ENCODE measurements at places on chromosomes 16 and 17.
A peak's percentile ranks its signal among the peaks of the same experiment; 100 is the strongest.

GRCh38 chr17:77489893-77490255 is 349.1 kb downstream of the SEC14L1 start:
- DNase-seq = no peak

GRCh38 chr16:4395055-4395726 is 21.2 kb downstream of the CORO7 start:
- no peak for DNase-seq

DNA sequence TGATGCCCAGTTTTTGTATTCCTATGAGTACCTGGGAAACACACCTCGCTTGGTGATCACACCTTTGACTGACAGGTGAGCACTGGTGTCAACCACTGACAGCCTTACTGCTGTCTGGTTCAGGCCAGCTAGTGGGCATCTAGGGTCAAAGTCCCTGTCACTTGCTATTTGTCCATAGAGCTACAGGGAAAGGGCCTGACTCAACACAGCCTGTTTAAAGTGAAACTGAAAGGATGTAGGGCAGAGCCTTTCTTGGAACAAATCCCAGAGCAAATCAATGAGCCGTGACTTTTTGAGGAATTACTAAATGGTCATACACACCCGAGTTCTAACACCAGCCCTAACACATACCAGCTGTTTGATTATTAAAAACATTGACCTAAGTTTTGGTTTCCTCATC is 106.8 kb downstream of the DNAH9 start:
- no peak for DNase-seq

DNA sequence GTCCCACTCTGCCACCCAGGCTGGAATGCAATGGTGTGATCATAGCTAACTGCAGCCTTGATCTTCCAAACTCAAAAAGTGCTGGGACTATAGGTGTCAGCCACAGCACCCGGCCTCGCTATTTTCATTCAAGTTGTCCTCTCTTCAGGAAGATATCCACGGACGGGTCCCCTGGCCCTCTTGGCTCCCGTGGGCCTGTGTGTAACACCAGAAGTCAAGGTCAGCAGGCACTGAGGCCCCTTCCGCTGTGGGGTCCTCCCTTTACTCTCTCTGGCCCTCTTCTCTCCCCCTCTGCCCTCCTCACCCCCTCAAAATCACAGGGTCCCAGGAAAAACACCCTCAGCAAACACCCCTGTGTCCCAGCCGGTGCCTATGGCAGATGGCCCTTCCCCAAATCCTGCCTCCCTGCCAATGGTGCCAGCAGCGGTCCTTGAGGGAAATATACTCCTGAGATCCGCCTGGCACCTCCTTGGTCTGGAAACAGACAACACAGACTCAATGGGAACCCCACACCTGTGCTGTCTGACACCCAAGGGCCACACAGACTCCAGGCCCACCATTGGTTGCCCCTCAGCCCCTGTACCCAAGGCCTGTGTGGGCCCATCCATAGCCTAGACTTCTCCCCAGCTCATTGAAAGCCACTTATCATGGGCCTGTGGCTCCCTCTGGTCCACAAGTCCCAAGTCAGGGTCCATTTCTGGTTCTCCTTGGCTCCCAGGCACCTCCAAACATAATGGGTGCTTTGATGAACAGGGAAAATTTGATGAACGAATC is 221.5 kb downstream of the ZNF423 start:
- no peak for DNase-seq

DNA sequence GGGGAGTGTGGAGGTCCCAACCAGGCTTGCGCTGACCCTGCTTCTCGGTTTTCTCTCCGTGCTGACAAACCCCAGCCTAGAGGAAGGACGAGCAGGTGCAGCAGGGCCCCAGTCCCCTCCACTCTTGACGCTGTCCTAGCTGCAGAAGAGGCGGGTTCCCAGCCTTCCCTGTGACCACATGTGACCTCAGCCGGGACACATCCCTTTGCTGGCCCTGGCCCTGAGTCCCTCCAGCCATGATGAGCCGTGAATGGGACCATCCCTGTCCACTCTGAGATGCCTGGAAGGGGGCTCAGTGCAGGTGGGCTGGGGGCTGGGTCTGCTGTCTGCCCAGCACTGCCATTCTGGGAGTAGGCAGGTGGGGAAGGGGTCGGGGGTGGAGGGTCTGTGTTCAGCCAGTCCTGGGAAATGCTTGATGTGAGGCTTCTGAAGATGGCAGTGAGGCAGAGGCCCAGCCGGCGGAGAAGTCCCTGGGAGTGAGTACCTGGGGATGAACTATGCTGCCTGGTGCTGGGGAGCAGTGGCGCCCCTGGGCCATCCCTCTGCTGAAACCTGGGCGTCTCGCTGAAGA is 1.9 kb upstream of the TUBB3 start:
- peak; percentile 75 for DNase-seq

GRCh38 chr17:66579556-66579955 is 255.4 kb upstream of the CACNG5 start:
- no peak for DNase-seq

GRCh38 chr17:1267471-1267943 is 2.7 kb upstream of the BHLHA9 start:
- DNase-seq = no peak

DNA sequence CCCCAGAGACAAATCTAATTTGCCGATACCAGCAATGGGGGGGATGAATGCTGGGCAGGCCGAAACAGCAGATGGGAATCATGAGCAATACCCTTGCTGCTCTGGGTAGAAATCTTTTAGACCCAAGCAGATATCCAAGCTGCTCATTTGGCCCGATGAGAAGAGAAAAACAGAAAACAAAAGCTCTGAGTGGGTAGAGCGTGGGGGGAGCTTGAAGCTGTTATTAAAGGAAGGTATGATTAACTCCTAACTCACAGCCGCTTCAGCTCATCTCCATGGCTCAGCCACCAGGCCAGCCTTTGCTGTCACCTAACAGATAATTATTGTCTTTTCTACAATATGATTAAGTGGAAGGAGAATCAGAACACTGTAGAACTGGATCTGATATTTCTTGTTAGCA is 58.3 kb downstream of the VPS35L start:
- DNase-seq = no peak

DNA sequence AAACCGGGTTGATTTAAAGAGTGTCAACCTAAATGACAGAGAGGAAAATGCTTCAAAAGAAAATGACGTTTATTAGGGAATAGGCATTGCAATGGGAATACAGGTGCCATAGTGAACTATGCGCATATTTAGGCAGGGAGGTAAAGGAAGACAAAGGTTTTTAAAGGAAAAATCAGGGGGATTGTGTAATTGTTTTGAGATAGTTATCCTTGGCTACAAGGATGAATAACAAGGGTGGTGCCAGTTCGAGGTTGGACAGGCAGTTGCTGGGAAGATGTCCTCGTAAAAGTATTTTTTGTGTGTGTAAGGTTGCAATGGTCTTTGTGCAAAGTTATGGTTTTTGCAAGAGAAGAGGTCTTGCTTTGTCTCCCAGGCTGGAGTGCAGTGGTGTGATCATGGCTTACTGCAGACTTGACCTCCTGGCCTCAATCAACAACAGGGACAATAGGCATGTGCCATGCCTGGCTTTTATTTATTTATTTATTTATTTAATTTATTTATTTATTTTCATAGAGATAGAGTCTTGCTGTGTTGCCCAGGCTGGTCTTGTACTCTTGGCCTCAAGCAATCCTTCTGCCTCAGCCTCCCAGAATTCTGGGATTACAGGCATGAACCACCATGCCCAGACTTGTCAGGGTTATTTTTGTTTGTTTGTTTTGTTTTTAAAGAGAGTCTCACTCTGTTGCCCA is 63.1 kb downstream of the CACNG3 start:
- DNase-seq = no peak

DNA sequence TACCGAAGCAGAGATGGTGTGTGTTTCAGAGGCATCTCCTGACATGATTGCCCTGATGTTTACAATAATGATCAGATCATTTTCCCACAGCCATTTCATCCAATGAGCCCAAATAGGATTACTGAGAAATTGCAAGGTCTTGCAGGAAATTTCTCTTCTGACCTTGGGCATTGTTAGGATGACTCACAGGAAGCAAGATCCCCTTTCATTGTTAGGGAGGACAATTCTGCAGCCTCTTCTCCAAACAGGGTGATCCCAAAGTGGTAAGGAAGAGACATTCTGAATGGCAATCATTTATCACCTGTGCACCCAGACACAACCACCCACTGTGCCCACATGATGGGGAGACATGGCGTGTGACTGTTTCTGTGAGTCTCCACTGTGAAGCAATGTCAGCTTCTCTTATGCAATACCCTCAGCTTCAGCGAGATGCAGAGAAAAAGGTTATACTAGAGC is 306.7 kb upstream of the XYLT1 start:
- DNase-seq = no peak

GRCh38 chr17:77748436-77748835 is 210.1 kb upstream of the TNRC6C start:
- DNase-seq = no peak

- no peak for DNase-seq
These were observed 66.7 kb downstream of the CCDC182 start for GRCh38 chr17:57678393-57678792.

GRCh38 chr17:2222901-2223616 is 80.5 kb downstream of the SMG6 start:
- peak; percentile 16 for DNase-seq

DNA sequence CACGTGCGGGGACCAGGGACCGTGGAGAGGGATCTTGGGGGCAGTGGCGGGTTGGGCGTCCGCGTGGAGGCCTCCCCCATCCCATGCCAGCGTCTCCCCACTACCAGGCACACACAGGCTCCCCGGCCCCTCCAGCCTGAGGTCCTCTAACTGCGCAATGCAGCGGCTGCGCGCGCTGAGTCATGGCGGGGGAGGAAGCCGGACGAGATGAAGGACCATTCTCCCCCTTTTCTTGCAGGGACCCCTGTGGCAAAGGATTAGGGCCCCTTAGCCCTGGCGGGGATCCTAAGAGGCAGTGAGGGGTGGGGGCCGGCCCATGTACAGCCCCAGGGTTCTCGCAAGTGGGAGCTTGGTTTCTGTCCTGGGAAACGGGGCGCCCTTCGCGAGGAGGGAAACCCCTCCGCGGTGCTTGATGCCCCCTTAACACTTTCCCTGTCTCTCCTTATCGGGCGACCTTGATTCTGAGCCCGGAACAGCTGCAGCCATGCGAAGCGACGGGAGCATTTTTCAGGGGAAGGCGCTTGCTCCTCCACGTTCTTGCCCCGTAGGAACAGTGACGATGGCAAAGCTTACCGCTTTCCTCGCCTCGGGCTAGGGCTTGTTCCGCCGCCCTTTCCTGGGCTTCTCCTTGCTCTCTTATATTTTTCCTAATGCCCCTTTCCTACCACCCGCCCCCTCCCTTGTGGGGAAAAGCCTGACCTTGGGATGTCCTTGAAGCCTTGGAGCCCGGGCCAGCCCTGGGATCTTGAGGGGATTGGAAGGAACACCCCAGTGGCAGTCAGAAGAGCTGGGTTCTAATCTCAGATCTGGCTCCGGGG is 592 bp downstream of the ALDOA start:
- no peak for DNase-seq

DNA sequence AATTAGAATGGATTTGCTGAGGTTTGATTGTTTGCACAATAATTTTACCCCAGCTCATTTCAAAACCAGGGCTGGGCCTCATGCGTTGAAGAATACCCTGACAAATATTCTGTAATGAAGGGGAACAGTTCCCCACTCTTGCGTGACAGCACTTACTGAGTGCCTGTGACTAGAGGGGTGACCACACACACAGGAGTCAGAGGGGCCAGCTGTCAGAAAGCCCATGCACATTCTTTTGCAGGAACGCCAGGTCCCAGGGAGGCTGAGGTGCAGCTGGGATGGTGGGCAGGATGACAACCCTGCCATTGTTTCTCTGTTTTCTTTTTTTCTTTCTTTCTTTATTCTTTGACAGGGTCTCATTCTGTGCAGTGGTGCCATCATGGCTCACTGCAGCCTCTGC is 44.6 kb downstream of the SMPD3 start:
- DNase-seq = no peak

DNA sequence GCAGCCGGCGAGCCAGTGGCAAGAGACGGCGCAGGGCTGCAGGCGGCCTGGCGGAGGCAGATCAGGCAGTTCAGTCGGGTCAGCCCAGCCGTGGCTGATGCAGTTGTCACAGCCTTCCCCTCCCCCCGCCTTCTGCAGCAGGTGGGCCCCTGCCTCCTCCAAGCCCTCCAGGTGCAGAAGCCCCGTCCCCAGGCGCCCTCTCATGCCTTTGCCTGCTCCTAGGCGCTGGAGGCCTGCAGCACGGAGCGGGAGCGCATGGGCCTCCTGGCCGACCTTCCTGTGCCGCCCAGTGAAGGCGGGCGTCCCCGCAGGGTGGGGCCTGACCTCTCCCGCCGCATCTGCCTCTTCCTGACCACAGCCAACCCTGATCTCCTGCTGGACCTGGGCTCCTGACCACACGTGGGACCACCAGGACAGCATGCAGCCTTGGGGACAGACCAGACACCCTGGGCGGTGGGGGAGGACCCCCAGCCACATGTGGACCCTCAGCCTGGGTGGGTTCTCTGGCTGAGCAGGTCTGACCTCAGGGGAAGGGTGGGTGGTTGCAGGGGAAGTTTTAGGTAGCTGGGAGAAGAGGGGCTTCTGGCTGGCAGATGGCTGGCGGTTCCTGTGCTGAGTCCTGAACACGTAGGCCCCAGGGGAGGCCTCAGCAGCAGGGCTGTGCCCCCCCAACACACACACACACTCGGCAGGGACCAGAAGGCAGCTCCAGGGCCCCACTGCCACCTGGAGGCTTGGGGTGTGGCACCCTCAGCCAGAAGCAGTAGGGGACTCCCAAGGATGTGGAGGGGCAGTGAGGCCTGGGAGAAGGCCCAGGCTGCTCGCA is 3.1 kb upstream of the MRPS34 start:
- no peak for DNase-seq

- no peak for DNase-seq
These were observed 58.7 kb downstream of the CENPV start for GRCh38 chr17:16294560-16294959.

GRCh38 chr16:89973654-89974335 is 25.2 kb downstream of the DEF8 start:
- DNase-seq = no peak

- DNase-seq = no peak
These were observed 204.9 kb downstream of the AXIN2 start for GRCh38 chr17:65356536-65356935.
